Right lung (tissue), 10 donors: ENCODE measurements at places on chromosomes 13 and 19.

DNA sequence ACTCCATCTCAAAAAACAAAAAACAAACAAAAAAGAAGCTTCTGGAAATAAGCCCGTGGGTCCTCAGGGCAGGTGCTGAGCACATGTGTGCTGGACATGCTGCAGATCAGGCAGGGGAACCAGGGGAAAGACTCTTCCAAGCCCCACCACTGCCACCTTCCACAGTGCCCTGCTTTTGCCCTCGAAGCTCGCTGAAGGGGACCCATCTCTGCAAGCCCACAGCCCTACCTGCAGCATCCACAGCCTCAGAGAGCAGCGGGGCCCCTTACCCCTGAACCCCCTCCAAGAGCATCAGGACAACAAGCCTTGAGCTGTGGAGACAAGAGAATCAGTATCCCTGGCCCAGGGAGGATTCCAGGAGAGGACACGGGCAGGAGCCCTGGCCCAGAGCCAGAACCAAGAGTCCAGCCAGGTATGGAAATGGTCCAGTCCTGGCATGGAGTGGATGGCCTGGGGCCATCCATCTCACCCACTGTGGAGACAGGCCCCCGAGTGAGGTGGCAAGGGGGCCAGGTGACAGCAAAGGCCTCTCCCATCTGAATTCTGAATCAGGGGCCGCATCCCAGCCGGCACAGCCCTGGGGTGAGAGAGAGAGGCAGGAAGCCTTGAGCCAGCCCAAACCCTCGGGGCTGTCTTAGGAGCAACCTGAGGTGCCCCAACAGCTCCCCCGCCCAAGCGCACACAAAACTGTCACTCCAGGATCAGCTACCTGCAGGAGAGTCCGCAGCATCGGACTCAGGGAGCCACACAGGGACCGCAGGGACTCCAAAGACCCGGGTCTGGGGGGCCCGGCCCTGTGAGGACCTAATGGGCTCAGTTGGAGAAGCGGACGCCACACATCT, 51.8 kb upstream of the TPM4 start:
- DNase-seq: no peak

- DNase-seq: peak; percentile 10
Measured at GRCh38 chr13:94662274-94662945, 49.9 kb downstream of the SOX21 start.

DNA sequence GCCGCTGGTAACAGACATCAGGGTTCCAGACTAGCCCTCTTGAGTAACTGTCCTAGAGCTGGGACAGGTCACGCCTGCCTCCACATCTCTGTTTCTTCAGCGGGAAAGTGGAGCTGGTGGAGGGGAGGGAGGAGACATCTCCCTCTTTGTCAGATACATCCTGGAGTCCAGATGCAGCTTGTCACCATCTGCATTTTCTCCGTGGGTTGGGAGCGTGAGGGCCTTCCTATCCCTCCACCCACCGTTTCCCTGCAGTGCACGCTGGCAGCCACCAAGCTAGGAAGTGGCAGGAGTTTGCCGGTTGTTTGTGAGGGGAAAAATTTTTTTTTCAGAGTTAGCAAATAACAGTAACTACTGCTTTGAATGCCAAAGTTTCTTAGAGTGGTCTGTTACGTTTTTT, 20.0 kb upstream of the SMIM17 start:
- DNase-seq: no peak

- DNase-seq: peak; percentile 32
Measured at GRCh38 chr19:30848636-30849425, 476.6 kb downstream of the ZNF536 start.
